MCF 10A (cell line): ENCODE measurements at places on chromosomes 3 and 15.

DNA sequence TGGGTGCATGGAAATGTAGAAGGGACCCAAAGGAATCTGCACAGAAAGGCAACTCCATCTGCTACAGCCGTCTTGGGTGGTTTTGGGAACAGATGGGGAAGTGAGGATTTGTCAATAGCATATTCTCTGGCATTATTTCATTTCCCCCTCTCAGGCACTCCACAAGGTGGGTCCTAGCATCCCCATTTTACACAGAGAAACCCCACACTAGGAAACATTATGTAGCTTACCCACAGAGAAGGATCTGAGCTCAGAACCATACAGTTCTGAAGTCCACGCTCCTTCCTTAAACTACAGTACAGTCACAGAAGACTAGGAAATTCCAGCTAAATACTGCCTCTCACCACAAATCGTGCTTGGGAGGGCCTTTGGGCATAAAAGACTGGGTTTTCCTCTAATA, 61.2 kb upstream of the CTNNB1 start:
- no peak for DNase-seq

GRCh38 chr3:137294139-137294538, 336.4 kb downstream of the IL20RB start:
- DNase-seq, result no peak

DNA sequence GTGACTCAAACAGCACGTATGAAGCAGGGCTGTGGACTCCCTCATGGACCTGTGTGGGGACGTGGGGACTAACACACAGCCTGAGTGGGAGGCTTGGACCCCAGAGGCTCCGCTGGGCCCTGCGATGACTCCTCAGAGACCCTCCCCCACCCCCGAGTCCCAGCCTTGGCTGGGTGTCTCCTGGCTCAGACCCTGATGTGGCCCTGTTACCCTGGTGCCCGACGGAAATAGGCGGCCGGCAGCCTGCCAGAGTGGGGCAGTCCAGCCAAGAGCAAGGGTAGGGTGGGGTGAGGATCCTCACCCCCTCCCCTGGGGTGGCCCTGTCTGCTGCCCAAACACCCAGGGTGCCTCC, 15.3 kb downstream of the TNK2 start:
- DNase-seq, result no peak

GRCh38 chr15:30953731-30954378, 37.6 kb downstream of the MTMR10 start:
- DNase-seq, result peak; percentile 83

- DNase-seq, result no peak
Measured at GRCh38 chr15:98519767-98520550, 128.4 kb upstream of the IGF1R start.

DNA sequence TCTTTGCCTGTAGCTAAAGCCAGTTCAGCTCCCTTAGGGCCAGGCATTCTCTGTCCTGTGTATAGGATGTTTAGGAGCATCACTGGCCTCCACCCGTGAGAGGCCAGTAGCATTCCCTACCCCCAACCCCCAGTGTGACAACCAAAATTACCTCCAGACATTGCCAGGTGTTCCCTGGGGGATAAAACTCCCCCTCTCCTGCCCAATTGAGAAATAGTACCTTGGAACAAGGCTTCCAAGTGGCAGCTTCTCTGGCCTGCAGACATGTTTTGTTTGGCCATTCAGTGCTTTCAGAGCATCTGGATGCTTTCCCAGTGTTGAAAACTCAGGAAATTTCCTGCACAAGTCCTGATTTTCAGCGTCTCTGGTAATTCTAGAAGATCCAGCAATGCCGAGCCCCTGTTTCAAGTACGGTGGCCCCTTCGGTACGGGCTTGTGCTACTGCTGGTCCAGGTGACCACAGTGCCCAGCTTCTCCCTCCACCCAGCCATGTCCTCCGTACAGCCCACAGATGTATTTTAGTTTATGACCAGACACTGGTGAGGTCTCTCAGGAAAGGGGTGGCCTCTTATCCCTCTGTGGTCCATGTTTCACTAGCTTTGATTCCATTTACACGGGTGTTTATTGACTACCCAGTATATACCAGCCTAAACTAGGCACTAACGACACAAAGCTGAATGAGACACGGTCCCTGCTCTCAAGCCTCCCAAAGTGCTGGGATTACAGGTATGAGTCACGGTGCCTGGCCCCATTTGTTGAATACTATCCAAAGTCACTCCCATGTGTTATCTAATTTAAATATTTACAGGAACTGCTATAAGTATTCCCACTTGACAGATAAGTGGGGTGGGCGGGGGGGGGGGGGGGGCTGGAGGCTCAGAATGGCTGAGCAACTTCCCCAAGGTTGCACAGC, 125.4 kb upstream of the RAD18 start:
- peak; percentile 79 for DNase-seq

DNA sequence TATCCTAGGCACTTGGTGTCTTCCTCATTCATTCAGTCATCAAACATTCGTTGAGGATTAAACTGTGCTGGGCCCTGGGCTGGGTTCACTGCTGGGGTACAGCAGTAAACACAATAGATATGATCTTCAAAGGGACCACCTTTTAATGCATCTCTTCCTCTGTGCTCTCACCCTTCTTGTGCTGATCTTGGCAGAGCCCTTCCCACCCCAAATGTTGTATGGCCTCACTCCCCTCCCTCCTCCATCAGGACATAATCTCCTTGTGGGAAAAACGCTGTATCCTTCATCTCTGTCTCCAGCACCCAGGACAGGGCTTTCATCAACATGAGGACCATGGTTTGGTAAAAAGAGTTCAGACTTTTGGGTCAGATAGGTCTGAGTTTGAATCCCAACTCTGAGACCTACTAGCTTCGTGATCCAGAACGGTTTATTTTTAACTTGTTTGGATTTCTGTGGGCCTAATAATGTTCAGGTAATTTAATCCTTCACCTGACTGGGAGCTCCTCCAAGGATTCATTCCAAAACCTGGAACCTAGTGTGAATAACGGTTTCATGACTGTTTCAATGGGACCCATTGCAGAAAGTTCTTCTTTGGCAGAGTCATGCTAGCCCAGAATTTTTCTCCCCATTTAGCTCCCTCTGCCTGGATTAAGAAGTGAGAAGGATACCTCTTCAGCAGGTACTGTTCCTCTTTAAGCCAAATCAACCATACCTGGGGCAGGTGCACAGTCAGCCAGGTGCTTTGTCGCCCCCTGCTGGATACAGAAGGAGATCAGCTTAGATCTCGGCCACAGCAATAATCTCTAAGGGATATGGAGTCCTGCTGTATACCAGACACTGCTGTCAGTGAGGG, 5.2 kb upstream of the WNT7A start:
- peak; percentile 75 for DNase-seq

DNA sequence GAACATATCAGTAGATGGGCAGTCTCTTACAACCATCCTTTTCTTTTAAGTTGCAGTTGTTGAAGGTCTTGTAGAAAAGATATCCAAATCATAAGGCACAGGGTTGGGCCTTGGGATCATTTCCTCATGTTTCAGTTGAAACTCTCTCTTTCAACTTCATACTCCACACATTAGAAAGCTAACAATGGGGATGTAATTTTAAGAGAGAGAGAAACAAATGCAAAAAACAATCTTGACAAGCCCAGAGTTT, 747.9 kb downstream of the ROBO1 start:
- DNase-seq, result no peak

DNA sequence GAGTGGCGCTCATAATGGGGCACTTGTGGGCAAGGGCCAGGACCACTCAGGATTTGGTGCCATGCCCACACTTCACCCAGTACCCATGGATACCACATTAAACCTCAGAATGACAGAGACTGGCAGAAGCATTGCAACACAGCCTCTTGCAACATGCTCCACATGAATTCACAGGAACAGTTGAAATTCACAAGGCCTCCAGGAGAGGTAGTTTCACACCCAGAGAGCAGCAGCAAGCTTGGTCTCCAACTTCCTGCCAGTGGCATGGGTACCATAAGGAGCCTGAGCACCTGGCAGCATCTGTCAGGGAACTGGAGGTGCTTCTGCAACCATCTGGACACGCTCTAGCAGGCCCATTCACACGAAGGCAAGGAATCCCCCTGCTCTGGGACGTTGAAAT, 101.0 kb downstream of the OSBPL10 start:
- peak; percentile 95 for DNase-seq

- DNase-seq, result no peak
Measured at GRCh38 chr3:101588616-101589015, 14.6 kb downstream of the PCNP start.

- DNase-seq, result peak; percentile 48
Measured at GRCh38 chr15:52005748-52006701, 13.0 kb upstream of the MAPK6 start.

GRCh38 chr3:177231242-177231641, 34.0 kb upstream of the TBL1XR1 start:
- no peak for DNase-seq

GRCh38 chr3:169169340-169169963, 494.1 kb downstream of the MECOM start:
- DNase-seq, result no peak

- DNase-seq, result peak; percentile 56
Measured at GRCh38 chr15:97976766-97977503, 16.4 kb downstream of the ARRDC4 start.

DNA sequence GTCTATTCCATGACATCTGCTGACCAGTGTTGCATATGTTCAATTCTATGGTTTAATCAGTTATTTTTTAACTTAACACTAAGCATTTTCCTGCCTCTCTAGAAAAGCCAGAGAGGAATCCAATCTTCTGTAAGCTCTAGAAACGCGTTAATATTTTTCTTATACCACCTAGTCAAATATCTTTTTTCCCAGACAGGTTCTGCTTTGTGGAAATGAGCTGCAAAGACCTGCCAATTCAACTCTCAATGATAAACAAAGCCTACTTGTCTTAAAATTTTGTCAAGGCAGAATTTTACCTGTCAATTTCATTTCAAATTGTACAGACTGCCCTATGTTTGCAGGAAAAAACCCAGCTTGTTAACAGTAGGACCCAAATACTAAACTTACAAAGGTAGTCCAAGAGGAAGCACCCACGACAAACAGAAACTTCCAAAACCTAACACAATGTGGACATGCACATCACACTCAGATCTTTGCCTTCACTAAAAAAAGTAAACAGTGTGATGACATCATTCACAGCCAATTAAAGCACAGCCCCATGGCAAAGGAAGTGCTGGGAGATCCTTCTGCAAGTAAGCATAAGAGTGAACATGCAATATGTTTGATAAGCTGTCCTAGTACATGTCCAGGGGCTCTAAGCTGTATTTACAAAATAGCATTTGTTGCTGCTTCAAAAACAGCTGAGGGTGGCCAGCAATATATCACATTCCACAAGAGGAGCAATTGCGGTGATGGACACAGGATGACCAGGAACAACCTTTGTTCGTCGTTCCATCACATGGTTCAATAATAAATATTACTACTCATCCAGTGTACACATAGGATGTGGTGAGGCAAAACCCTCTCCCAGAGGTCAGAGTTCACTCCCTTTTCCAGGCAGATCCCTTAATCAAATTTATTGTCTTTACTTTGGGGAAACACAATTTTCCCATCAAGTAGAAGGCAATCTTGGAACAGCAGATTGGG, 139.4 kb upstream of the TSC22D2 start:
- no peak for DNase-seq

DNA sequence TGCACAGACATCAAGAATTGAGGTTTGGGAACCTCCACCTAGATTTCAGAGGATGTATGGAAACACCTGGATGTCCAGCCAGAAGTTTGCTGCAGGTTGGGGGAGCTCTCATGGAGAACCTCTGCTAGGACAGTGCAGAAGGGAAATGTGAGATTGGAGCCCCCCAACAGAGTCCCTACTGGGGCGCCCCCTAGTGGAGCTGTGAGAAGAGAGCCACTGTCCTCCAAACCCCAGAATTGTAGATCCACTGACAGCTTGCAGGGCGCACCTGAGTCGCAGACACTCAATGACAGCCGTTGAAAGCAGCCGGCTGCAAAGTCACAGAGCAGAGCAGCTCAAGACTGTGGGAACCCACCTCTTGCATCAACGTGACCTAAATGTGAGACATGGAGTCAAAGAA, 34.6 kb upstream of the EPHA6 start:
- DNase-seq, result no peak

- no peak for DNase-seq
Measured at GRCh38 chr3:120648290-120648689, 33.7 kb downstream of the HGD start.

DNA sequence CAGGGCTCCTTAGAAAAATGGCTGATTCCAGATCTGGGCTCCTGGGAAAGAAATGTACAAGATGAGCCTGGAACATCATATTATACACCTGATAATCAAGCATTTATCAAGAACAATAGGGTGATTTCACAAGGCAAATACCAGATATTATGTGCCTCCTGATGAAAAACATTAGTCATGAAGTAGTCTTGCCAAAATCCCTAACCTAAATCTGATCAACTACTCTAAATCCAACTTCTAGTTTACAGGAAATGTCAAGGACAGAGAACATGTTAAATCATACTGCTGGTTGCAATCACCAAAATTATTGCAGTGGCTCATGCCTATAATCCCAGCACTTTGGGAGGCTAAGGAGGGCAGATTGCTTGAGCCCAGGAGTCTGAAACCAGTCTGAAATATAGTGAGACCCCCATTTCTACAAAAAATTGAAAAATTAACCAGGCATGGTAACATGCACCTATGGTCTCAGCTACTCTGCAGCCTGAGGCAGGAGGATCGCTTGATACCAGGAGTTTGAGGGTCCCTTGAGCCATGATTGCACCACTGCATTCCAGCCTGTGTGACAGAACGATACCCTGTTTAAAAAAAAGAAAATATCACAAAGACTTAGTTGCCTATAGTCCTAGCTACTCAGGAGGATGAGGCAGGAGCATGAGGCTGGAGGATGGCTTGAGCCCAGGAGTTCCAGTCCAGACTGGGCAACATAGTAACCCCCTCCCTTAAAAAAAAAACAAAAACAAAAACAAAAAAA, 34.9 kb upstream of the ATP13A3 start:
- peak; percentile 86 for DNase-seq

DNA sequence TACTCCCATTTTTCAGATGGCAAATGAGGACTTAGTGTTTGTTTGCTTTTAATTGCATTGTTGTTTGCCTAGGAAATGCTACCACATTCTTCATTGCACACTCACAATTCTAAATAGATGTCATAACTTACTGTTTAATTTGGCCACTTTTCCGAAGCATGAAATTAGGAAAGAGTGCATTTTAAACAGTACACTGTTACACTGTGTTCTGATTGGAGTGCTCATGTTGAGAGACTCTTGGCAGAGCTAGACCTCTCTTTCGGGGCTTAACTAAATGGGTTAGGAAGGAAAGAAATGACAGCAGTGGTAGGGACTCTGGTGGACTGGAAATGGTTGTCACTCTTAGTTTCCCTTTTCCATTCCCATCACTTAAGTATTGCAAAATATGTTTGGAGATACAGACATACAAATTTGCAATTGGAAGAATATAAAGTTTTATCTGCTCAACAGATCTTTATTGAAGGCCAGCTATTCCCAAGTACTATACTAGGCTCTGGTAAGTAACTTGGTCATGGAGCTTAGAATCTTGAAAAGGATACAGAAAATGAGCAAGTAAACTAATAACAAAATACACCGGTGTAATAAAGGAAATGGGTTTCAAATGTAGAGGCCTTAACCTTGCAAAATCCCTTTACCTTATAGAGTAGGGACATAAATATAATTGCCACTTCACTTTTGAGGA, 90.2 kb downstream of the DCUN1D1 start:
- DNase-seq, result peak; percentile 56

GRCh38 chr3:28576614-28577200, 228.1 kb upstream of the AZI2 start:
- DNase-seq, result no peak

GRCh38 chr3:137071104-137071503, 113.3 kb downstream of the IL20RB start:
- DNase-seq, result peak; percentile 26
